ENCODE measurements at places on chromosomes 7 and 10.

DNA sequence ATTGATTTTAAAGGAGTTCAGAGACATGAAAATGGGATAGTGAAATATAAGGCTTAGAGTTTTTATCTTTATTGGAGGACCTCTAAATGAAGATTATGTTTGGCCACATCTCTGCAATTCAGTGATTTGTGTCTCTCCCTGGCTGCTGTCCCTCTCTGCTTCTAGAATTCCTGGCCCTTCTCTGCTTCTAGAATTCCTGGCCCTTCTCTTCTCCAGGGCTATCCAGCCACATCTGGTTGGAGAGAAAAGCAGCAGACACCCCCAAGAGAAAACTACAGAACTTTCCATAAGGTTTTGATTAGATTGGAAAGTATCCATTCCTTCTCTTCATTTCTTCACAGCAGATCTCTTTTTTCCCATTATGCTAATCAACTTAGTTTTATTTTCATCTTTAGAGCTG, 135.5 kb downstream of the NPY start:
- DNase-seq: no peak

DNA sequence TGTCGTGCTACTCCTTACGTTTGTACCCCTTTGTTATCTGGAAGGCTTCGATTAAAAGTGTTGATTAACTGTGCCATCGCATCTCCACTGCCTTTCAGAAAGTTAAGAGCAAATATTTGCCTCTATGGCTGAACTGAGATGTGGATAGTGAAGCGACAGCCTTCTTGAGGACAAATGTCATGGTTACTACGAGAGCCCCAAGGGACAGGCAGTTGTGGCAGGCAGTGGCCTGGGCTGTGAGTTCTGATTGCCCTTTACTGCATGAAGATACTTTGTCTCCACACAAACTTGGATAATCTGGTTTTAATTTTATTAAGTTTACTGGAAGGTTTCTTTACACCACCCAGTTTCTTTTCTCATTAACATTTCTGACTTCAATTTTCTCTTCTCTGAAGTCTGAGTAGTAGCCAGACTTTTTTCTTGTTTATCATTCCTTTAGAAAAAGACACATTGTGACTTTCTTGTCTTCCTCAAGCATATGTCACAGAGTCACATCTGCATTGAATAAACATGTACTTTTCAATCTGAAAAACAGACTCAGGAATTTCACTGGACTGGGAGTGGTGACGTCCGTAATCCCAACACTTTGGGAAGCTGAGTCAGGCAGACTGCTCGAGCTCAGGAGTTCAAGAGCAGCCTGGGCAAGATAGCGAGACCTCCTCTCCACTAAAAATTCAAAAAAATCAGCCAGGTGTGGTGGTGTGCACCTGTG, 1.5 kb downstream of the TAS2R41 start:
- DNase-seq: no peak

GRCh38 chr10:114245121-114245791, 6.2 kb downstream of the VWA2 start:
- DNase-seq: no peak

DNA sequence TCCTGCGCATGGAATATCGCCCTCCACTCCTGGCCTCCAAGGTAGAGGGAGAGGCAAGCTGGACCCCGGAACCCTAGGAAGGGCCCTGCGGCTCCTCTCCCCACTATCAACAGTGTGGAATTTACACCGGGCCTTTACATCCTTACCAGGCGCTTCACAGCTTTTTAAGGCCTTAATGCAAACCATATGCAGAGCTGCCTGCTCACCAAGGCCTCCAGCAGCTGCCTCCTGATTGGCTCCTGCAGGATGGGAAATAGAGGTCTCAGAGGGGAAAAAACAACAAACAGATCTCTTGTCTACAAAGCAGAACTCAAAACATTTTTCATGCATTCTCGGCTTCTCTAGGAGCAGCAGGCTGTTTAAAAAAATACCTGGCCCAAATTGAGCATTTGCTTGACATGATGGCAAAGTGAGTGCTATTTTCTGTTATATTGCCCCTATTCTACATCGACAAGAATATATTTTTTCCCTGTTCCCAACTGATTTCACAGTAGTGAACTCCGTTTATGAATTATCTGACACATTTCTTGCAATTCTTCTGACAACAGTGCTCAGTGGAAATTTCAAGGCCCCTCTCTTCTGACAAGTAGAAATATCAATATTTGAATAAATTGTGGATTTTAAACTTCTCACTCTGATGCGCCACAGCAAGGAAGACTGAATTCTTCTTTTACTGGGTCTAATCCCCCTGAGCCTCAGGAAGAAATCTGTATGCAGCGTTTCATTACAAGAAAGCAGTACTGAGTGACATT, 51.7 kb downstream of the EBF3 start:
- peak; percentile 13 for DNase-seq

DNA sequence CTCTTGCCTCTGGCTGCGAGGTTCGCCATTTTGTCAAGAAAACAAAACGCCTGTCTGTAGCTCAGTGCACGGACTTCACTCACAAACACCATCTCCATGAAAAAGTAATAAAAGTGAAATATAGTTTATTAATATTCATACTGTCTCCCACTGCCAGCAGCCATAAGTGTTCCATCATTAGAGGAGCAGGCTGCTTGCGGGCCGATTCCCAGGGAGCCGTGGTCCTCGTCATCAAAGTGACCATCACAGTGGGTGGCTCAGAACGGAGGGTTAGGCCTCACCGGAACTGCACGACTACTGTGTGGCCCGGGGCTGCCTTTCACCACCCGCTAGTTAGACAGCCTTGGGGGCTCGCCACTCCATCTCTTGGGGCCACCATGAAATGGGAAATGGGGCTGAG, 82.7 kb downstream of the HIPK2 start:
- DNase-seq: no peak

Measured in choroid plexus epithelial cell (primary cell).